ENCODE measurements at places on chromosomes 16 and 17.
A peak's percentile ranks its signal among the peaks of the same experiment; 100 is the strongest.

DNA sequence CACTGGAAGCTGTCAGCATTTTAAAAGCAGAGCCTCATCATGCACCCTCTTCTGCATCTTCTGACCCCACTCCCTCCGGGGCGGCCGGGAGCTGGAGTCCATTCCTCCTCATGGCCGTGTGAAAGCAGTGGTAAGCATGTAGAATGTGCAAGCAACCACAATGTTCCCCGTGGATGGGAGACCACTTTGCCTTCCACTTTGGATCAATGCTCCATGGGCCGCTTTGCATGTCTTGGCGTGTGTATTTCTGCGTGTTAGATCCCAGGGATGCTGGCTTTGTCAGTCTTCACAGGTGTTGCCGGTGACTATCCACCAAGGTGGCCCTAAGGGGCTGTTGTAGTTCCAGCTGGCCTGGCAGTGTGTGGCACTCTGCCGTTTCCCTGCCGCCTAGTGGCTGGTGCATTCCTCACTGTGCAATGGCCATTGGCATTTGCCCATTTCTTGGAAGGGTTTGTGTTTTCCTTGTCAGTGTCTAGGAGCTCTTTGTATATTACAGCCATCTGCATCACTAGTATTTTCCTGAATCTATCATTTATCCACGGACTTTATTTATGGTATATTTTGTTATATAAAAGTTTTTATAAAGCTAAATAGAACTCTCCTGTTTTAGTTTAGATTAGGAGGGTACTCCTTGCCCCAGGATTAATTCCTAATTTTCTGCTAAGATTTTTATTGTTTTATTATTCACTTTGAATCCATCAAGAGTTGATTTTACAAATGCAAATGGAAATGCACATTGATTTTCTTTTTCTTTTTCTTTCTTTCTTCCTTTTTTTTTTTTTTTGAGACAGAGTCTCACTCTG is 5.8 kb upstream of the ALDH3A1 start:
- peak; percentile 11 for DNase-seq

DNA sequence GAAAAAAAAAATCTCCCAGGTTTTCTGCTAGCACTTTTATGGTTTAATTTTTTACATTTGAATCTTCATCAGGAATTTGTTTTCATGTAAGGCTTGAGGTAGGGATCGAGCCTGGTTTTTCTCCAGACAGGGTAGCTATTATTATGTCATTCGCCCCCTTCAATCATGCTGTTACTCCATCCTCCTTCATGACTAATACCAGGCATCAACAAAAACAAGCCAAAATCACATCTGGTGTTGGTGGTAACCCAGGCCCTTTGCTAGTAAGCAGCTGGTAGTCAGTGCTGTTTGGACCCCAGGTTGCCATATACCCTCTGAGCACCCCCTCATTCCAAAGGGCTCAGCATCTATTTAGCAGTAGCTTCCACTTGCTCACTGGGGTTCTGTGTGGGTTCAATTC is 29.5 kb downstream of the DRC3 start:
- no peak for DNase-seq

DNA sequence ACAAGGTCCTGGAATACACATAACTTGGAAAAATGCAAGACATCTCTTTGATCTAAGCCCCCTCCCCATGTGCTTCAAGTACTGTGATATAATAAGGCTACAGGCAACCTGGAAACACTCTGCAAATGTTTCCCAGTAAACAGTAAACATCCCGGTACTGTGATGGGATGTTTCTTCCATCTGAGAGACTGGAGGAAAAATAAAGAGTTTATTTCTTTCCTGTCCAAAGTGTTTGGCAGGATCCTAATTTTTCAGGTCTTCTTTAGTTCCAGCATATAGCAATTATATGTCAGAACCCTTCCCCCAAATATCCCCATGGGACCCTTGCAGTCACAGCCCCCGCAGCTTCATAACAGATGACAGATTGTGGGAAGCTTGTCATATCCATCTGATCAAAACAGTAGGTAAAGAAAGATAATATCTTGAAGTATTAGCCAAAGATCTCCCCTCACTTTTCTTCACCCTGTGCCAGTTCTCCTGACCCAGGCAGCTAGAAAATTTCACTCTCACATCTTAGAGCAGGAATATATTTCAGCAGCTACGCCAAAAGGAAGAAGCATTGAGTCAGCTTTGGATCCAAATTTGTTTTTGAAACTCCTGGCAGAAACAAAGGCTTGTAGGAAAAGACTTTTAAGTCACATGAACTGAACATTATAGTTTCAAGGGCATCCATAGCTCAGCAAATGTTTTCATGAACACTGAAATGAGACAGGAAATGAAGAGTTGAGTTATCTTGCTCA is 141.3 kb downstream of the HS3ST3A1 start:
- no peak for DNase-seq

DNA sequence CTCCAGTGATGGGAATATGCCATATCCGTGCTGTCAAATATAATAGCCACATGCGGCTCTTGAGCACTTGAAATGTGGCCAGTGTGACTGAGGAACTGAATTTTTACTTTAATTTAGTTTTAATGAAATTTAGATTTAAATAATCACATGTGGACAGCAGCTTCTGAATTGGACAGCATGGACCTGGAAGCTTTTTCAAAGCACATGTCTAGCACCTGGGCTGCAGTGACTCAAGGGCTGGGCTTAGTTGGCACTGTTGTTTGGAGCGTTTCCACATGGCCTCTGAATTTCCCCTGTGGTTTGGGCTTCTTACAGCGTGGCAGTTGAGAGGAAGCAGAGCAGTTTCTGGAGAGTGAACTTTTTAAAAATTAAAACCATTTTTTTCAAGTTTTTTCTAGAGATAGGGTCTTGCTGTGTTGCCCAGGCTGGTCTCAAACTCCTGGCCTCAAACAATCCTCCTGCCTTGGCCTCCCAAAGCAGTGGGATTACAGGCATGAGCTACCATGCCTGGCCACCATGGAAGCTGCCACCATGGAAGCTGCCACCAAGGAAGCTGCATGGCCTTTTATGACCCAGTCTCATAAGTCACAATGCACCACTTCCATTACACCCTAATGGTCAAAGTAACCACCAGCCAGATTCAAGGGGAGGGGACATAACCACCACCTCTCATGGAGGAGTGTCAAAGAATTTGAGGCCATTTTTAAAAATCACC is 6.7 kb upstream of the TOB1 start:
- peak; percentile 48 for DNase-seq

- DNase-seq, result no peak
These were observed 160.1 kb upstream of the KIF2B start for GRCh38 chr17:53662608-53663007.

GRCh38 chr16:26491101-26491670 is 575.5 kb upstream of the C16orf82 start:
- DNase-seq, result no peak

GRCh38 chr16:88880226-88881006 is 14.0 kb upstream of the PABPN1L start:
- DNase-seq, result no peak

DNA sequence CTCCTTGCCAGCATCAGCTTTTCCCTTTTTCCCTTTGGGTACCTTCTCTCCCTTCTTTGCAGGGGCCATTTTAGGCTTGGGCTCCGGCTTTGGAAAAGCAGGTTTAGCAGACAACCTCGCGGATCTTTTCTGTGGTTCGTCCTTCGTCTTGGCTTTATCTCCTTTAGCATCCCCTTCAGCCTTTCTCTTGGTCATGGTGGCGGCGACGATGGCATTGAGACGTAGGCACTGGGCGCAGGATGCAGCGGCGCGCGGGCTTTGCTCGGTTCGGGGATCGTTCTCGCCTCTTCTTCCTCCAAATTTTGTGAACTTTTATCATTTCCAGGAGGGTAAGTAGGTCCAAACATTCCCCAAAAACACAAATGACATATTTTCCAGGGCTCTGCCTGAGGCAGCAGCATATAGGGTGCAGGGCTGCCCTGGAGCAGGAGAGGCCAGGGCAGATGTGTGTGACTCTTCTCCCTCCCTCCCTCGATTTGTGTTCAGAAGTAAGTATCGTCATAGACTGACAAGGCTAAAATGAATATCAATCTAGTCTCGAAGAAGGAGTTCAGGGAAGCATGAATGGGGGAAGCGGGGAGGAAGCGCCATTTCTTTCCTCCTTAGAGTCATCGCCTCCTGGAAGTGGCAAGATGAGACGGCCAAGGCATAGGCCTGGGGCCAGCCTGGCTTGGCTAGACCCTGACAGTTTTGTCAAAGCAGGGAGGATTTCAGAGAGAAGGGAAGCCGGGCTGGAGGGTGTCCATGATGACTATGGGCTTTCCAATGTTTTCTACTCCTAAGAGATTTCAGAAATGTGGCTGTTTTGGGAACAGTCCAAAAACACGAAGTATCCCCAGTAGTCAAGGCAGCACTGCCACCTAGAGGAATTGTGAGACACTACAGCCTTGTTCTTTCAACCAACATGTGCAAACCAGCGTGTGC is 13.2 kb downstream of the CHCT1 start:
- DNase-seq, result peak; percentile 84

DNA sequence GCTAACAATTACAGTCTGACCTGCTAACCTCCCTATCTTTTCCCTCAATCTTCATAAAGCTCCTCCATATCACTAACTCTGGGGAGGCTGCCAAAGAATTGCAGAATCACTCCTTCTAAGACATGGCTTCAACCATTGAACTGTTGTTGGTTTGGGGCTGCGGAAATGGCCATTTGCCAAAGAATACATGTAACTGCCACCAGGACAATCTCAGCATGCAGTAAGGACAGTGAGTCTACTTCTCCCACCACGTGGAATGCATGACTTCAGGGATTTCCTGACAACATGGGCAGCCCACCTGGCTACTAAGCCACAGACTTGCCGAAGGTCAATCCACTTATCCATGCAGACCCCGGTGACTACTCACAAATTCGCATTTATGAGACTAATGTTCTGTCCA is 104.3 kb upstream of the NUDT7 start:
- DNase-seq, result no peak

DNA sequence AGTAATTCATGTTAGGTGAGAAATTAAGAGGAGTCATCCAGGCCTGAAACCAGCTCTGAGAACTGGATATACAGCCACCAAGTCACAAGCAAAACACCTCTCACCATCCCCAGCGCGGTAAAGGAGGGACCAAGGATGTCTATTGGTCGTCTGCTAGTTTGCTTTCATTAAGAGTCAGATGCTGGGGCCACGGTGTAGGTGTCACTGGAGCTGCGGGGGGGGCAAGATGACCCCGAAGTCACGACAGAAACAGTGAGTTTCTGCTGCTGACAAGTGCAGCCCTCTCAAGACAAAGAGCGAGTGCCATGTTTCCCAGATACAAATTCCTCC is 790 bp downstream of the NCBP3 start:
- DNase-seq, result no peak

DNA sequence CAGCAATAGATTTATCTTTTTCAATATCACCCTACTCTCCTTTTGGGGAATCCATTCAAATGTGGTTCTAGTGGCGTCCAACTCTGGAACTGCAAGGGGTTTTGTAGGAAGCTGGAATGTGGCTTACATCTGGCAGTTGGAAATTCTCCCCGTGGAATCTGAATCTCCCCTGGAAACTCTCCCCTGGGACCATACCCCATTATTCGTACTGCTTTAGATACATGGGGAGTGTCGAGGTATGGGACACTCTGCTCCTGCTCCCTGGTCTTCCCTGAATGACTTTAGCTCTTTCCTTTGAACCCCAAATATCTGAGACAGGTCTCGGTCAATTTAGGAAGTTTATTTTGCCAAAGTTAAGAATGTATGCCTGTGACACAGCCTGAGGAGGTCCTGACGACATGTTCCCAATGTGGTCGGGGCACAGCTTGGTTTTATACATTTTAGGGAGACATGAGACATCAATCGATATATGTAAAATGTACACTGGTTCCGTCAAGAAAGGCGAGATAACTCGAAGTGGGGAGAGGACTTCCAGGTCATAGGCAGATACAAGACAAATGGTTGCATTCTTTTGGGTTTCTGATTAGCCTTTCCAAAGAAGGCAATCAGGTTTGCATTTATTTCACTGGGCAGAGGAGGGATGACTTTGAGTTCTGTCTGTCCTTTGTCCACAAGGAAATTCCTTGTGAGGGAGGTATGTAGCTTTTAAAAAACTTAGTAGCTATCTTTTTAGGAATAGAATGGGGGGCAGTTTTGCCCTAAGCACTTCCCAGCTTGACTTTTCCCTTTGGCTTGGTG is 89.1 kb upstream of the CORO6 start:
- no peak for DNase-seq

GRCh38 chr16:89051521-89052166 is 42.0 kb upstream of the ACSF3 start:
- DNase-seq, result no peak

- no peak for DNase-seq
These were observed 12.8 kb downstream of the KIF18B start for GRCh38 chr17:44934745-44935105.

DNA sequence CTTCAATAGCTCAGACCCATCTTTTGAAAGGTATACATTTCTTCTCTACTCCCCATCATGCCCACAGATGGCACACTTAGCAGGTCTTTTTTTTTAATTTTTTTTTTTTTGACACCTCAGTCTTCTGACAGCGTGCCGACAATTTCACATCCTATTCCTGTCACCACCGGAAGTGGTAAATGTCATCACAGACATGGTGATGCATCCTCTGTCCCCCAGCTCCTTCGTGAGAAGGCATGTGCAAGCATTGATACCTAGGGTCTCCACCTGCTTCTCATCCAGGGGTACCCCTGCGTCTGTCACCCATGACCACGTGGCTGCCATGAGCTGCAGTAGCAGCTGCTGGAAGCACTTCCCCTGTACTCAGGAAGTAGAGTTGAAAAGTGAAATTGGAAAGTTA is 35.6 kb downstream of the ELAC2 start:
- no peak for DNase-seq

DNA sequence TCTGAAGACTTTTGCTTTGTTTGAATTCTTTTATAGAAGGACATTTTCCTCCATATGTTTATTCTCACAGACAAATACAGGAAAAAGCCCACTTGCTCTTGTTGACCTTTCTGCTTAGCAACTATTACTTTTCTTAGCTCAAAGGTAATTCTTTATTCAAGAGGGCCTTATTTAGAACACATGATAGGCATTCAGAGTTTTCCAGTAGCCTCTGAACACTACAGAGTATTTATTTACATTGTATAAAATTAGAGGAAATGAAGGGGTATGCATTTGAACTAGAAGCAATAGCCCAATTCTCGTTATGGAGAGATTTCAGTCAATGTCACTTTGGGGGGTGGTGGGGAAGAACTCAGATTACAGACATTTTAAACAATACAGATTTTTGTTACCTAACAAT is 581.7 kb downstream of the KCNJ2 start:
- no peak for DNase-seq

DNA sequence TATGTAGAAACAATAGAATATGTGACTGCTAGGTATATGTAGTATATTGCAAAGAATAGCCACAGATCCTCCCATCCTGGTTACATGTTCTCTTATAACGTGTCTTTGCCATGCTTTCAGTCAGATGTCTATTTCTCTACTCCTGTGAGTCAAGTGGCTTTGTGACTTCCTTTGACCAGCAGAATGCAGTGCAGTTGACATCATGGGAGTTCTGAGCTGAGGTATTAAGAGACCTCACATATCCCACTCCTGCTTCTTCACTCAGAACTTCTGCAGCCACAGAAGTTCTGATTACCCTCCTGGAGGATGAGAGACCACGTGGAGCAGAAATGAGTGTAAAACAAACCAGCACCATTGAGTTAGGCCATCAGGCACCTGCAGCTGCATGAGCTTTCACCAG is 222.5 kb downstream of the PRKCA start:
- DNase-seq, result no peak

GRCh38 chr17:70644096-70644495 is 474.8 kb downstream of the KCNJ2 start:
- no peak for DNase-seq
